ENCODE measurements at places on chromosomes 1 and 21. TPM values are rescaled to one million over a fixed set of nuclear protein-coding genes. Genes with fewer than 3 reads are reported as not detected.

GRCh38 chr1:155941845-155942531 lies 550 bp downstream of the RXFP4 start:
- DNase-seq = no peak

The ZMYND12 gene
- 0.07 TPM for total RNA-seq

GRCh38 chr1:239678181-239678580 lies 291.8 kb downstream of the CHRM3 start:
- DNase-seq = no peak

DNA sequence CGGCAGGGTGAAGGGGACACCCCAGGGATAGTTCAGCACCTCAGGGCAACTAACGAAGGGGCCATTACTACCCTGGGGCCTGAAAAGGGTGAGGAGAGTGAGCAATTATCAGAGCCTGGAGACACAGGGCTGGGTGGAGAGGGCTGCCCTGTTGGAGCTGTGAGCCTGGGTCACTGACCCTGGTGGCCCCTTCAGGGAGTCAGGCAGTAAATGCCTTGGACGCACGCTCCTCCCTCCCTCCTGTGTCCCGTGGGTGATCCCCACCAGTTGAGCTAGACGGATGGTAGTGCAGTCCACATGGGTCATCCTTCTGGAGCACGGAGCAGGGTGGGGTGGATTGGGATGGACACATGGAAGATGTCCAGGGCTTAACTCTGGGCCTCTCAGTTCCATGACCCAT lies 305.3 kb downstream of the PTPRU start:
- DNase-seq = no peak

GRCh38 chr21:25733859-25734653 lies 648 bp downstream of the ATP5PF start:
- DNase-seq = peak; percentile 16
